ENCODE measurements at places on chromosomes 11 and 22.

DNA sequence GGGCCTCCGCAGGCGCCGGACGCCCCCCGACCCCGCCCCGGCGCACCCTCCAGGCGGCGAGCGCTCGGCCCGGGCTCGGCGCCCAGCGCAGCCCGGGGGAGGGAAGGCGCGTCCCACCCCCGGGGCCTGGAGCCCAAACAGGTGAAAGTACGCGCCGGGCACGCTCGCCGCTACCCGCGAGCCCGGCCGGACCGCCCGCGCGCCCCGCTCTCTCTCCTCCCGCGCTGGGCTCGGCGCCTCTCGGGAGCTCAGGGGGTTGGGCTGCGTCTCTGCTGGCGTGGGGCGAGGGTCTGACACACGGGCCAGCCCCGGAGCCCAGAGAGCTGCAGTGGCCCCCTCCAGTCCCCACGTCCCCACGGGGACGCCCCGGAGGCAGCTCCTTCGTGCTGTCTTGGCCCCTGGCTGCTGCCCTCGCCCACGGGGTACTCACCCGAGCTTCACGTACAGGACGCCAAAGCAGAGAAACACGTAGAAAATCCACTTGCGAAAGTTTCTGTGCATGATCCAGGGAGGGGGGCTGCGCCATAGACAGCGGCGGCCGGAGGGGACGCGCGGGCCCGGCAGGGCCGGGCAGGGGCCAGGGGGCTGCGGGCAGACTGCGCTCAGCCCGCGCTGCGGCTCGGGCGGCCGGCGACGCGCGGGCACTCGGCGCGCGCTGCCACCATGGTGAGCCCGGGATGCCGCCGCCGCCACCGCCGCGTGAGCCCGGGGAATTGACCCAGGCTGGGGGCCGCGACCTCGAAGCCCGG, 534 bp downstream of the WNT7B start:
- DNase-seq: no peak

- DNase-seq: no peak
These were observed 151.0 kb upstream of the B3GAT1 start for GRCh38 chr11:134562941-134563471.

DNA sequence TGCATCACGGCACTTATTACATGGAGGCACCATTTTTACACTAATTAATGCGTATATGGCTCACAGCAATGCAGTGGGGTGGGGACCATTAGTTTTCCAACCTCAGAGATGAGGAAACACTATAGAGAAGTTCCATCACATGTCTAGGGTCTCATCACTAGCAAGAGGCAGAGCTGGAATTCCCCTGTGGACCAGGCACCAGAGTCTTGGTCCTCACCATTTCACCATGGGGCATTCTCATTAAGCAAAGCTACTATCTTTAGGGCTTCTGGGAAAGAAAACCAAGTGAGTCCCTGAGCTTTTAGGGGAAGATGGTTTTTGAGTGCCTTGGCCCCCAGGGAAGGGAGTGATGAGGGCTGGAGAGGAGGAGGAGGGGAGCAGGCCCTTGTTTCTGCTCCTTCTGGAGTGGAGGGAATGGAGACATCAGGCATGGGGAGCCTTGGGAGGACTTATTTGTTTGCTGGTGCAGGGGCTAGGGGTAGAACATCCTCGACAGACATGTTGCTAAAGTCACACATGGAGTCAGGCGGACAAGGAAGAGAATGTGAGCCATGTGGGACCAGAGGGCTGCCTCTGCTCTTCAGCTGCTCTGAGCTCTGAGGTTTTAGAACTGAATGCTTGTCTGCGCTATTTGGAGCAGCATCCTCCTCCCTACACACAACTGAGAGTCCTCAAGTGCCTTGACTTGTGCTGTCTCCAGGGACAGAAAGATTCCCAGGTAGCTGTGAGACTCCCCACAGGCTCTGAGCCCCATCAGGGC, 40.3 kb upstream of the ZBED5 start:
- DNase-seq: no peak

DNA sequence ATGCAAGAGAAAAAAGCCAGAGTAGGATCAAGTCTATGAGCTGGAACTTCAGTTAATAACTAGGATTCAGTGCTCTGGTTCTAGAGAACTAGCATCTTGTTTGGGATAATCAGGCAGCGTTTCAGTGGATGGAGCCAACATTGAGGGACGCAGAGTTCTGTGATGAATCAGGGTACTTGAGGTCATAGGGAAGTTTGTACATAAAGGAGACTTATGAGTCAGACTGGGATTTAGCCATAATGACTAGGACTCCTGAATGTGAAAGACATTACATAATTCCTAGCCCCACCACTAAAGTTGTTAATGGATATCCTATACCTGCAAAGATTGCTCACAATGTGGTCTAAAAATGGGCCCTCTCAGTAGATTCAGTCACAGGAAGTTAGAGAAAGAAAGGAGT, 6.8 kb downstream of the SLN start:
- no peak for DNase-seq

GRCh38 chr11:46951864-46952263, 15.3 kb downstream of the CSTPP1 start:
- no peak for DNase-seq

DNA sequence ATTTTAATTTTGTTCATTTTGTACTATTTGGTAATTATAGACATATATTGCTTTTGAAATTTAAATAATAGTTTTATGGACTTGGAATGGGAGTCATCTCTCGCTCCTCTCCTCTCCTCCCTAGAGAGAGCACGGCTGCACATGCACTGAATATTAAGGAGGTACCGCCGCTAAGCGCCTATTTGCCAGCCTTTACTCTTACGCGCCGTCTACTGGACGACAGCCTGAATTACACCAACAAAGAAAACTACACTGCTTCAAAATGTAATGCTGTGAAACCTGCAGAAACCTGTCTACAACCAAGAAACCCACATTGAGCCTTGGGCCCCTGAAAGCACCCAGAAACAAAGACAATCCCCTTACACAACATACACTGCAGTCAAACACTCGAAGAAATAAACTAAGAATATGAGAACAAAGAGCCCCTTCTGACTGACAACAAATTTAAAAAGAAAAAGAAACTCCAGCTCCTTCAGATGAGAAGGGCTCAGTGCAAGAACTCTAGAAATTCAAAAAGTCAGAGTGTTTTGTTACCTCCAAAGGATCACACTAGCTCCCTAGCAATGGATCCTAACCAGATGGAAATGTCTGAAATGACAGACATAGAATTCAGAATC, 737.2 kb downstream of the LRRC4C start:
- DNase-seq: no peak

DNA sequence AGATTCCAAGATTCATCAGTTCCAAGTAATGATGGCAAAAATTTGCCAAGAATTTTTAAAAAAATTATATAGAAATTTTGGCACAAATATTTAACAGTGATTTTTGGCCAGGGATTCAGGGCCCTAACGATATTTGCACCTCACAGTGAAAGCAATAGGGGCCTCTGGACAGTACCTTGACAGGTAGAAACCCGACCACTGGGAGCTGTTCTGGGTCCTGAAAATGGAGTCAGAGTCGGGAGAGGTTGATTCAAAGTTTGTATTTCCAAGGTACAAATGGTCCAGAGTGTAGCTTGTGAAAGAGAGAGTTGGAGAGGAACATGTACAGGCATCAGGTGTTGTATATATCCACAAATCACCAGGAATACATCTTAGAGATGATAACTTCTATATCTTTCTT, 41.6 kb downstream of the MRGPRX2 start:
- no peak for DNase-seq

DNA sequence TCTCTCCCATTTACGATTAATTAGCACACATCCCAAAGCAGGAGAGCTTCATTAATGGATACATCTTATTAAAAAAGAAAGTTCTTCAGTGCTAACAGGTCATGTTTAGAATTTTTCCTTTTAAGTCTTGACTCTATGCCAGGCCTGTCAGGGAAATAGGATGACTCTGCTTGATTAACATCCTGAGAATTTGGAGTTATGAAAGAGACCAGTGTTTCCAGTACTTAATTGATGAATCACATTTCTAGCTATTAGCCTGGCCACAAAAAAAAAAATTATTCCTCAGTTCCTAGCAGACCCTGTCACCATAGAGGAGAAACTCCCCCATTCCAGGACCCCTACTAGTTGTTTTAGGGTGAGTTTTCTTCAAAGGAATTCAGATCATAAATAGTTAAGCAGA, 23.6 kb upstream of the ME3 start:
- DNase-seq: no peak

GRCh38 chr22:44680481-44680894, 21.5 kb upstream of the PRR5 start:
- DNase-seq: no peak
